Suppressor macrophage (primary cell): ENCODE measurements at places on chromosomes 4 and X.

- peak; percentile 54 for DNase-seq
Observed at GRCh38 chr4:76306882-76307659, 538 bp downstream of the STBD1 start.

DNA sequence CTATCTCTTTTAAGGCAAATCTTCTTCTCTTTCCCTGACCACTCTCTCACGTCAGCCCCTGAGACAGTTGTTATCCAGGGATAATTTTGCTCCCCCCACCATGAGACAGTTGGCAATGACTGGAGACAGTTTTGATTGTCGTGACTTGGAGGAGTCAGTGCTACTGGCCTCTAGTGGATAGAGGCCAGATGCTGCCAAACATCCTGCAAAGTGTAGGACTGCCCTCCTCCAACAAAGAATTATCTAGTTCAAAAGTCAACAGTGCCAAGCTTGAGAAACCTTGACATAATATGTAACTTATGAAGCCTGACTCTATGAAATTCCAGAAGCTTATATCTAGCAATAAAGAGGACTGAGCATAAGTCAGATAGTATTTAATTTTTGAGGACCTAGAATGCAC lies 502.1 kb upstream of the IGFBP7 start:
- DNase-seq = no peak

DNA sequence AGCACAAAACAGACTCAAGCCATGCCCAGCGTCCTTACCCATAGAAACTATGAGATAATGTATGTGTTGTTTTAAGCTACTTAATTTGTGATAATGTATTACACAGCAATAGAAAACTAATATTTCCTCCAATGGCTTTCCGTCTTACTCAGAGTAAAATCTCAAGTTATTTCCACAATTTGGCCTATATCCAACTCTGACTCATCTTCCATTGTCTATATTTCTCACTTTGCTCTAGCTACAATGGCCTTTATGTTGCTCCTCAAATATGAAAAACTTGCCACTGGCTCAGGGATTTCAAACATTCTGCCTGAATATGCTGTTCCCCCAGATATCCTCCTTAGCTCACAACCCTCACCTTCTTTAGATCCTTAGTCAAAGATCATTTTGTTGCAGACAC lies 31.6 kb downstream of the IQCM start:
- DNase-seq = no peak

DNA sequence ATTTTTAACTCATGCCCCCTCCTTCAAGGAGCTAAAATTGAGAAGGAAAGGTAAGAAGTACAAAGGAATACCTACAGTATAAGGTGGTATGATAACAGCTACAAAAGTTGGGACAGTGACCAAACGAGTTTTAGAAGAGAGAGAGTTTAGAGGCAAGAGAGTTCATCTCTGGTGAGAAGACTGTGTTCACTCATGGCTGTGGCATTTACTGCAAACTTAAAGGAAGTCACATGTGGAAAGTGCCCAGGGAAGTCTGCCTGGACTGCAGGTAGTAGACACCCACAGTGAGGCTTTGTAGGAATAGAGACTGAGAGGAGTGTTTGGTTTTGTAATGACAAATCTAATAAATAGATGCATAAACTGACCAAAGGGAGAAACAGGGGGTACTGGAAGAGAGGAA lies 493.5 kb downstream of the IL15 start:
- DNase-seq = no peak

DNA sequence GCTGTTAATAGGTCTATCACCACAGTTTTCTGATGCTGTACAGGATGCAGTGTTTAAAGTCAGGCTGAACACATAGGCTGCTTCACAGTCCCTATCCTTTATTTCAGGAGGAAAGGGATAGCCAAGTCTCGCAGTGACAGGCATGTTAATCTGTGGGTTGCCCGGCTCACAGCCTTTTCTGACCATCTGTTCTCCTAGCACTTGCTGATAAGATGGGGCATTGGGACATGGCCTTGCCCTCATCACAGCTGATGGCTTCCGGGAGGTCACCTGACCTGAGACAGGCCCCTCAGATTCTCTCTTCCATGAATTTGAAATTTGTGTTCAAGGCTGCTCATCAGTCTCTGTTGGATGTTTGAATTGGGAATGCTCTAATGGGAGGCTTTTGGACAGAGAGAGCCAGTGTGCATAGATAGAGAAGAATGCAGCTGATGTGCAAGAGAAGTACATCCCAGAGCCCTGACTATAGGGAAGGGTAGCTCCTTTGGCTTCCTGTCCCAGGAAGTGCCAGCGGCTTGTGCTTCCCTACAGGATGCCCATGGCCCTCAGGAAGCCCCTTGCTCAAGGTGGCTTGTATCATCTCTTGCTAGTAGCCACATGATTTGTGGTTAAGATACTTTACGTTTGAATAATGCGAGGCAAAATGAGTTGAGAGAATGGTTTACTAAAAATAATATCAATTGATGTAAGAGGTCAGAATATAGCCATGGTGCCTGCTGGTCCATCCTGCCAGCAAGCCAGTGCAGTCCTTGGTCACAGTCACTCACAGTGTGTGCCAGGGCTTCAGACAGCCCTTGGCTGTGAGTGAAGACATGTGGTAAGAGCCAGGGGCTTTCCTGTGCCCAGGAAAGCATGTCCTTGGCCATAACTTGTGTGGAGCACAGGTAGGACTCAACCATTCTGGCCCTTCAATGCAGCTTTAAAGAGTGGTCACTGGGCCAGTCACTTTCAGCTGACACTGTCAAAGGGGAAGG lies 88.6 kb downstream of the TSPAN7 start:
- DNase-seq = no peak

GRCh38 chrX:30893206-30893605 lies 4.2 kb upstream of the TAB3 start:
- no peak for DNase-seq

DNA sequence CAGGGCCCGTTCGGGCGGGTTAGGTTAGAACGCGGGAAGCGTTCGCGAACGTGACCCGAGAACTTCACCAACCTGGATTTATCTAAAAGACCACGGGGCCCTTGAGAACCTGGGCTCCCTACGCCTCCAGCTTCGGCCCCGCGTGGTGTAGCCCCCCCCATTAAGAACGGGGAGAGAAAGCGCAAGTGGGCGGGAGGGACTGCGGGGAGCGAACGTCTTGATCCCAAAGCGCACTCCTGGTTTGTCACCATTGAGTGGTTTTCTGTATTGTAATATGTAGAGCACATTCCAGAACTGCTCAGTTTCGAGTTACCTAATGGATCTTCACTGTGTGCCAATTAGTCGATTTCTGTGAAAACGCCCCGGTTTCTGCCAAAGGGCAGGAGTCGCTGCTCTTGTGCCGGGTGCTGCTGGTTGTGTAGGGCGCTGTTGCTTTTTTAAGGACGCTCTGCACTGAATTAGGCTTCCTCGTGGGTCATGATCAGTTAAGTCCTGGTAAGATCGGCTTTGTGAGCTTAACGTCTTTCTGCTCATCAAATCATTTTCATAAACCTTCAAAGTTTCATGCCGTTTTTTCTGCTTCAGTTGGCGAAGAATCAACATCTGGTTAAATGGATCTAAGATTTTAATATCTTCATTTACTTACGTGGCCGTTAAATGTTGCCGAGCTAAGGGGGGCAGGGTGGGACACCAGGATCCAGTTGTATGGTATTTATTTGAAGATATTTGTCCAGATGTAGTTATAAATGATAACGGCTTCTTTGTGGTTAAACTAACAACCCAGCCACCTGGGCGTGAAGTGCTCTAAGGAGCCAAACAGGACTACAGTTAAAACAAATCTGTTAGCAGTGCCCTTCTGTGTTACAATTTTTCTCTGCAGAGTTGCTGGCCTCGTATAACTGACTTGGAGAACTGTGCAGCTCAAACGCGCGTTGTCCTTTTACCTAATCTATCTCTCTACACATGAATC lies 809 bp downstream of the MND1 start:
- DNase-seq = peak; percentile 57

GRCh38 chr4:71201057-71201456 lies 137.8 kb upstream of the SLC4A4 start:
- no peak for DNase-seq

DNA sequence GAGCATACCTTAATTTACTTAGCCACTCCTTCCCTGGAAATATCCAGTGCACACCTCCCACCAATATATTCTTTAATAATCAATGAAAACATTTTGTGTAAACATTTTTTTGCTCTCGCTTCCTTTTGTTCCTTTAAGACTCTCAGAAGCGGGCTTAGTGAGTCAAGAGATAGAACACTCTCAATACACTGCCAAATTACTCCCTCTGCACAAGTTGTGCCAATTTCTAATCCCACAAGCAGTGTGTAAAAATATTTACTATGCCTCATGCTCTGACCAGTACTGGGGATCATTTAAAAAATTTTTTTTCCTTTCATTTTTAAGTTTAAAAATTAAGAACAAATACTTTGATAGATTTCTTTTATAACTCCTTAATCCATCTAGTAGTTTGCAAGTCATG lies 5.1 kb downstream of the MORF4L2 start:
- no peak for DNase-seq

- no peak for DNase-seq
Observed at GRCh38 chr4:13348216-13348615, 135.9 kb downstream of the RAB28 start.

GRCh38 chr4:128298852-128299251 lies 11.2 kb upstream of the PGRMC2 start:
- DNase-seq = no peak

DNA sequence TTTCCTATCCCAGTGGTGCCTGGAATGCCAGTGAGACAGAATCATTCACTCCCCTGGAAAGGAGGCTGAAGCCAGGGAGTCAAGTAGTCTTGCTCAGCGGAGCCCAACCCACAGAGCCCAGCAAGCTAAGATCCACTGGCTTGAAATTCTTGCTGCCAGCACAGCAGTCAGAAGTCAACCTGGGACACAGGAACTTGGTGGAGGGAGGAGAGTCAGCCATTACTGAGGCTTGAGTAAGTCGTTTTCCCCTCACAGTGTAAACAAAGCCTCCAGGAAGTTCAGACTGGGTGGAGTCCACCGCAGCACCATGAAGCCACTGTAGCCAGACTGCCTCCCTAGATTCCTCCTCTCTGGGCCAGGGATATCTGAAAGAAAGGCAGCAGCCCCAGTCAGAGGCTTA lies 283.2 kb upstream of the CPEB2 start:
- no peak for DNase-seq

DNA sequence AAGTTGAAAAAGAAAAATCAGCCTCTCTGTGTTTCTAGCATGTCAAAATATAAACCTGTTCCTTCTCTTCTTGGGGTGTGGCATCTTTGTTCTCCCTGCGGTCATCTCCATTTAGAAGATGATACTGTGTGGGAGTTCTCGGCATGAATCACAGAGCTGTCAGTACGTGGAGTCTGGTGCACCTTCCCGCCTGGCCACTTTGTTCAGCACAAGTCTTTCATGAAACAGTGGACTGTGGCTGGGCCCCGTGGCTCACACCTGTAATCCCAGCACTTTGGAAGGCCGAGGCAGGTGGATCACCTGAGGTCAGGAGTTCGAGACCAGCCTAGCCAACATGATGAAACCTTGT lies 166.5 kb downstream of the MAML3 start:
- DNase-seq = no peak

- DNase-seq = peak; percentile 20
Observed at GRCh38 chr4:123397144-123398065, 810 bp downstream of the SPRY1 start.

DNA sequence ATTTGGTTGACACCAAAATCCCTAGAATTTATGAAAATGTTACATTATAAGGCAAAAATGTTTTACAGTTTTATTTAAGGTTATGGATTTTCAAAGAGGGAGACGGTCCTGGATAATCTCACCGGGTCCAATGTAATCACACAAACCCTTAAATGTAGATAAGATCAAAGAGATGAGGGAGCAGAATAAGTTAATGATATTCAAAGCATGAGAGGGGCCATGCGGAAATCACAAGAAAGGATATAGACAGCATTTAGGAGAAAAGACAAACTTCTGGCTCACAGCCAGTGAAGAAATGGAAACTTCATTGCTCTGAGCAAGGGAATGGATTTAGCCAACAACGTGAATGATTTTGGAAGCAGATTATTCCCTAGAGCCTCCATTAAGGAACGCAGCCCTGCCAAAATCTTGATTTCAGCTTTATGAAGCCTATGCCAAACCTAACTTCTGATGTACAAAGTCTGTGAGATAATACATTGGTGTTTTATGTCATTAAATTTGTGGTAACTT lies 684.4 kb upstream of the GNPDA2 start:
- DNase-seq = no peak

- no peak for DNase-seq
Observed at GRCh38 chr4:94284889-94285288, 57.7 kb downstream of the HPGDS start.

- DNase-seq = no peak
Observed at GRCh38 chrX:8811611-8812010, 10.4 kb upstream of the FAM9A start.

GRCh38 chr4:102263024-102263787 lies 82.1 kb downstream of the SLC39A8 start:
- DNase-seq = peak; percentile 16
